ENCODE measurements at places on chromosomes 7 and 10.

- DNase-seq = no peak
Observed at GRCh38 chr10:110491346-110491745, 6.4 kb upstream of the DUSP5 start.

DNA sequence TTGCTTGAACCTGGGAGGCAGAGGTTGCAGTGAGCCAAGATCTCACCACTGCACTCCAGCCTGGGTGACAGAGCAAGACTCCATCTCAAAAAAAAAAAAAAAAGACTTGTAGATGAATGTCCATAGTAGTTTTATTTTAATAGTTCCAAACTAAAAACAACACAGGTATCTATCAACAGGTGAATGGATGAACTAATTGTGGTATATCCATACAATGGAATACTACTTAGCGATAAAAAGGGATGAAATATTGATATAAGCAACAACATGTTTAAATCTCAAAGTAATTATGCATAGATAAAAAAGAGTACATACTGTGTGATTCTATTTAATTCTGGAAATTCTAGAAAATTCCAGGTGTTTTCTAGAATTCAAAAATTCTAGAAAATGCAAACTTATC, 37.5 kb upstream of the MRPS16 start:
- no peak for DNase-seq

DNA sequence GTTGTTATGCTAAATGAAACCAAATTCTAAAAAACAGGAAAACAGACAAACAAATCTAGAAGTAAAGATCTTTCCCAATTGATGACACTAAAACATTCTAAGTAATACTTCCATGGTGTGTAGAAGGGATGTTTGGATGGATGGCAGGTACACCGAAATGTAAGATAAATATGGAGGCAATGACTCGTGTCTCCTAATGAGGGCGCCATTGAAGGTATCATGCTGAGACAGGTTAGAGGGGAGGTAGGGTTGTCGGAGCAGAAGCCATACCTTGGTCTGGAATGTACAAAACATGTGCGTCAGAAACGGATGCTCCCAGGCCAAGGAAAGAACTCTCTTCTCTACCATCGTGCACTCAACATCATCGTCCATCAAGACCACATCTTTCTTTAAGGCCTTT, 101.4 kb downstream of the PRKCQ start:
- no peak for DNase-seq

DNA sequence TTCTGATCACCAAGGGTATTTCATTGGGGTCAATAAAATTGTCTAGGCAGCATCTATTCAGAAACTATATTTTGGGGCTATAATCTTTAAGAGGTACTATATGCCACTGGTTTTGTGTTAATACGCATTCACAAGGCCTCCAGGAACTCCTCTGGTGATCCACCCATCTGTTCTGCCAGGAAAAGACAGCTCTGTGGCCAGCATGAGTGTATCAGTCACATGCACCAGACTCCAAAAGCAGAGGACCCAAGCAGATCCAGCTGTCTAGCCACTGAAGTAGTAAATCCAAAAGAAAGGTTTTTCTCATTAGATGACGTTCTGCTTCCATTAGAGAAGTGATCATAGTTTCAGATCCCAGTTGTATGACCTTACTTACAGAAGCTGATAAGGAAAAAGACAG, 199.6 kb upstream of the CELF2 start:
- DNase-seq = no peak

DNA sequence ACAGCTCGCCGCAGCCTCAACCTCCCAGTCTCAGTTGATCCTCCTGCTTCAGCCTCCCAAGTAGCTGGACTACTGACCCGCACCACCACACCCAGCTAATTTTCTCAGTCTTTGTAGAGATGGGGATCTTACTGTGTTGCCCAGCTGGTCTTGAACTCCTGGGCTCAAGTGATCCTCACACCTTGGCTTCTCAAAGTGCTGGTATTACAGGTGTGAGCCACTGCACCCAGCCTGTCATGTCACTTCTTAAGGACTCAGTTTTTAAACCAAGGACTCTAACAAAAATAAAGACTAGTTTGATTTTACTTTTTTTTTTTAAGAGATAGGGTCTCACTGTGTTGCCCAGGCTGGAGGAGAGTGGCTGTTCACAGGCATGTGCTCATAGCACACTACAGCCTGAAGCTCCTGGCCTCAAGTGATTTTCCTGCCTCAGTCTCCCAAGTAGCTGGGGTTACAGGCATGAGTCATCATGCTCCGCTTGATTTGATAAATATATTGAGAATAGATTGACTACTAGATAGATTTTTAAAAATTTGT, 16.5 kb upstream of the PPP3CB start:
- DNase-seq = no peak

GRCh38 chr7:143882604-143883078, 19.3 kb downstream of the TCAF1 start:
- DNase-seq = no peak

DNA sequence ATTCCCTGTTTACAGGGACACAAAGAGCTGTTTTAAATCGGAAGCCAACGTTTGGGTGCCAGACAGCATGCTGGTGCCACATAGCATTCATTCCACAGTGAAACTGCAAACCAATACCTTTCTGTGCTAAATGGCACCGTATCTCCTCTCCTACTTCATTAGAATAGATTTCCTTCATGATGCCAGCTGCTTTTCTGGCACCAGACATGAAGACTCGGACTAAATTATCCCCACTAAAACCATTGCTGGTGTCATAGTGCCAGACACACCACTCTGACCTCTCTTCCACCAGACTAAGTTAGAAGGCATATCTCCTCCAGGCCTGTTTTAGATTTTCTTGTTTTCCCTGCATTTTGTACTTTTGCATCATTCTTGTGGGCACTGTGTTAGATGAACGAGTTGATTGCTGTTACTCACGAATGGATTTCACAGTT, 155.1 kb downstream of the ETV1 start:
- no peak for DNase-seq

- DNase-seq = no peak
Observed at GRCh38 chr7:92058899-92059298, 75.4 kb downstream of the CYP51A1 start.

GRCh38 chr10:58795560-58795959, 282.9 kb downstream of the BICC1 start:
- DNase-seq = no peak

GRCh38 chr10:13402021-13402420, 53.9 kb upstream of the SEPHS1 start:
- no peak for DNase-seq

- no peak for DNase-seq
Observed at GRCh38 chr7:43655584-43655983, 72.7 kb downstream of the STK17A start.

GRCh38 chr10:124799211-124799610, 2.4 kb upstream of the ABRAXAS2 start:
- DNase-seq = no peak

DNA sequence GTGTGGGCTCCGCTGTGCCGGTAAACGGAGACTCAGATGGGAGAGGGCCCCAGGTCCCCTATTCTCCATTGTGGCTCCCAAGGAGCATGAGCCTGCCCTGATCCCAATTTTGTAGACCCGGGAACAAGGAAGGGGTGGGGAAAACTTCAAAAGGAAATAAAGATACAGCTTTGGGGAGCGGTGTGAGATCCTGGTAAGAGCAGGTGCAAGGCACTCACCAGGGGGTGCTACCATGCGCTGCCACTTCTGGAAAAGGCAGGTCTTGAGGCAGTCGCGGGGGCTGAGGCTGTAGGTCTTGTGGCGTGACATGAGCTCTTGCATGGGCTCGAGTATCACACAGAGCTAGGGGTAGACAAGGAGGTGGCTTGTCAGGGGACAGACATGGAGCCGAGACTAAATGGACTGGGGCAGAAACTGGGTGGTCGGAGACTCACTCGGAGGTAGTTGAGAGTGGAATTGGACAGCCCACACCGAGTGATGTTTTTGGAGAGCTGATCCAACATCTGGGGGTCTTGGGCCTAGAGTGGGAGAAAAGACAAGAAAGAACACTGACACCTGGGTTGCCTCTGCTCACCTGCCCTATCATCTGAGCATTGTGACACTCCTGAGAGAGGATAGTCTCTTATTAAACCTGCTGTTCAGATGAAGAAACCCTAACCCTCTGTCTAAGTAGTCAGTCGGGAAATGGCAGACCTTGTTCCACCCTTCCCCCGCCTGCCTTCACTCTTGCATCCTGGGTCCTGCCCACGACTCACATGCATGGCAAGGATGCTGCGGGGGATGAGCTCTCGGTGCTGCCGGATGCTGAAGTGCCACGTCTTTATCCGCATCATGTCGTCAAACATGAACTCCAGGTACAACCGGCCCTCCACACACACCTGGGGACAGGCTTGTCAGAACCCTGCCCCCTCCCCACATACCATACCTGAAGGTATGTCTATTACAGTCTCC, 10.7 kb downstream of the LDB1 start:
- no peak for DNase-seq

GRCh38 chr7:100211342-100211780, 8.4 kb upstream of the PVRIG start:
- DNase-seq = no peak

DNA sequence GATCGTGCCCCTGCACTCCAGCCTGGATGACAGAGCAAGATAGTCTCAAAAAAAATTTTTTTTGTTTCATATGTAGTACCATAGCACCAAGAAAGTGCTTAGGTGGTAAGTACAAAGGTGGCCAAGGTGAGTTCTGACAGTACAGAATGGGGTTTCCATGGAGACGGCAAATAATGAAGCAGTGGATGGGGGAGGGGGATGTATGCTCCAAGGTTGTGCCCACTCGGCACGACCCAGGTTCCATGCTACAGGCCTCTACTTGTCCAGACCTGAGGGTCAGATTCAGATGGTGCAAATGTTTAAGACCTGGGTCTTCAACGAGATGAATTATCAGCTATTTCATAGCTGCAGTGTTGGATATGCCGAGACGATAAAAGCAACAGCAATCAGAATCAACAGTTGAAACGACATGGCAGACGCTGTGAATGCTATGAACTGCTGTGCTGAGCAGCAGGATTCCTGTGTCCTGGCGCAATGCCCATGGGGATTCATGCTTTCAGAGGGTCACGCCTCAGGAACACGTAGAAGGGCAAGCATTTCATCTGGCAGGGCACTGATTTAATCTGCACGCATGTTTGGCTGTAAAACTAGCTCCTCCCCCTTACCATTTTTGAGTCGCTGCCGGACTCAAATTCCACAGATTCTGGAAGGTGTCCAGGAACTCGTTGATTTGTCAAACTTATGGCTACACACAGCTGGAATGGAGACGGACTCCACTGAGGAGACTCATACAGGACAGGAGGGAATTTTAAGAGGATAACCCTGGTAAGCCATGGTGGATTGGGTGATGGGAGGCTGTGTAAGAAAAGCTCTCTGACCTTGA, 256.5 kb downstream of the FRMD4A start:
- peak; percentile 40 for DNase-seq

- no peak for DNase-seq
Observed at GRCh38 chr7:102938679-102939078, 25.9 kb downstream of the LRRC17 start.

DNA sequence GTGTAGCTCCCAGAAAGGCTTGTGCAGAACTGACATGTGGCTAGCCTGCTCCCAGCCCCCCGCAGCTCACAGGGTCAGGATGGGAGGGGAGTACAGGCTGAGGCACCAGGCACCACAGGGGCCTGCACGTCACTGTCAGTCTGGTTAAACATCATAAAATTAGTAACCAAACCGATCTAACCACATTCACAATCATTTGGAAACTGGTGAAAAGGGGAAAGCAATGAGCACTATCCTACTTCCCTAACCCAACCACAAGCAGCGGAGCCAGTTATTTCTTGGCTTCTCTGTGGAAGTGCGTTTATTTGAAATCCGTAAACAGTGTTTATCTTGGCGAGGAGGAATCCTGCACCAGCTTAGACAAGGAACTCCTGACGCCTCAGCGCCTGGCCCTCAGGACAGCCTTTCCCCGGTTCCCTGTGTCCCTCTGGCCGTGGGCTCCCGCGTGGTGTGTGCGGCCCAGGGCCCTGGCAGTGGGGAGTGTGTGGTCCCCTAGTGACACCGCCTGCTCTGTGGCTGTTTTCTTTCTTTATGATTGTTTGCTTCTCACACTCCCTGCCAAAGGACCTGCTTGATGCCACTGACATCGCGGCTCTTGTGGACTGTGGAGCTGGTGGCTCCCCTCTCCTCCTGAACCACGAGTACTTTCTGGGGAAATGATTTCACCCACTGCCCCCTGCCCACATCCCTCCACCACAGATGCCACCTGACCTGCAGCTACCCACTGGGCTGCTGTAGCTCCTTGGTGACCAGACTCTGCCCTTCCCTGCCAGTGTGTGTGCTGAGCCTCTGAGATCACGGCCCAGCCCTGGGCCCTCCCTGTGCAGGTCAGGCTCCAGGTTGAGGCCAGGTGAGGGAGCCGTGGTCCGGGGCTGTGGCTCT, 38.0 kb downstream of the INPP5A start:
- peak; percentile 79 for DNase-seq

DNA sequence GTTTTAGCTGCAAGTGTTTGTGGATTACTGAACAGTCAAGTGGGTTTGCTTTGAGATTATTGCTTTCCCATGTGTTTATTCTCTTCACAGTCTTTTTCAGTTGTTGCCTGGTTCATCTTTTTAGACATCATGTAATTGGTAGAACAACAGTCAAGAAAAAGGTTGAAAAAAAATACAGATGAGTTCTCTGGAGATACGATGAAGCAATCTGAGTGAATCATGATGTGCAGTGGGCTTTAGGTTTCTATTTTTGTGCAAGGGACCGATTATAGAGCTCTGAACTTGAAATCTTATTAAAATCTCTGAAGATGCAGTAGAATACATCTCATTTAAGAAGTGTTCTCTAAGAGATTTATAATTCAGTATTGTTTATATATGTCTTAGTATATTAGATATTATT, 145.7 kb downstream of the SDK1 start:
- no peak for DNase-seq

GRCh38 chr10:103042129-103042528, 124.0 kb downstream of the CNNM2 start:
- DNase-seq = no peak

DNA sequence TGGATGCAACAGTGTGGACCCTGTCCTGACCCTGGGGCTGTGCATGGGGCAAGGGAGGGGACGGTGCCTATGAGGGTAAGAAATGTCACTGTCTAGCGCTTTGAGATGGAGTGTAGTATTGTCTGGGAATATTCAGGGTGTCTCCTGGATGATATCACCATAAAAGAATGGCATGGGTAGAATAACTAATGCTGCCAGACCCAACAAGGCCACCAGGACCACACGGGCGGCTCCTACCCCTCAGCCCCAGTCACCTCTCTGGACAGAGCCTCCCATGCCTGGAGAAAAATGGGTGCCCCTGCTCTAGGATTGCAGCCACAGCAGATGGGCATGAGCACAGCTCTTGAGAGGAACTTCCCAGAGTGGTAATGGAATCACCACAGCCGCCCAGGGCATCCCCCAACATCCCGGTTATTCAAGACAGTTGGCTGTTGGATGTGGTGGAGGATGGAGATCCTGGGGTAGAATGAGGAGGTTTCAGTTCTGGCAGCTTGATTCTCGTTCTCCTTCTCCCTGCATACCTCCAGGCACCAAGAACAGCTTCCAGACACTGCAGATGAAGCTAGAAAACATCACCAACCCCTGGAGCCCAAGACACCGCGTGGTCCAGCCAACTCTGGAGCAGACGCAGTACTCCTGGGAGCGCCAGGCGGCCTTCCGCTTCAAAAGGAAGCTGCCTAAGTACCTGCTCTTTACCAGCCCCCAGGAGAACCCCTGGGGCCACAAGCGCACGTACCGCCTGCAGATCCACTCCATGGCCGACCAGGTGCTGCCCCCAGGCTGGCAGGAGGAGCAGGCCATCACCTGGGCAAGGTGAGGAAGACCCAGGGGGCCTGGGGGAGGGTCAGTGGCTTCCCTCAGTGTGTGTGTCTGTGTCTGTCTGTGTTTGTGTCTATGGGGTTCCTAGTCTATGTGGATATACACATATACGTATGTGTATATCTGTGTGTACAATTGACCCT, 6.2 kb downstream of the AOC1 start:
- DNase-seq = no peak

Data from HT-29 (cell line).